GM23338 (cell line): ENCODE measurements at places on chromosomes 3 and 15. TPM values are rescaled to one million over a fixed set of nuclear protein-coding genes. Genes with fewer than 3 reads are reported as not detected.

DNA sequence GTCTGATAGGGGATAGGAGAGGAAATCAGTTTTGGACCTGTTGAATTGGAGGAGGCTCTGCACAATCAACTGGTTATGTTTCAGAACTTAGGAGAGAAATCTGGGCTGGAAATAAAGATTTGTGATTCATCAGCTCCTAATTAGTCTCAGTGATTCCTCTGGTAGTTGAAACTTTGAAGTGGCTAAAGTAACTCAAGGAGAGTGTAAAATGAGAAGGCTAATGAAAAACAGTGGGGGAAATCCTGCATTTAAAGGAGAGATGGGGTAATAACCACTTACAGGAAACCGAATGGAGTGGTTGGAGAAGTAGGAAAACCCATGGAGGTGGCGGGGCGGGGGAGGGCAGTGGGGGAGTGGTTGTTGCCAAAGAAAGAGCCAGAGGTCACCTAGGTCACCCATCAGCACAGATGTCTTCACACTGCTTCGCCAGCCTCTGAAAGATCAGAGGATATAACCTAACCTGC, 32.6 kb downstream of the MAP2K5 start:
- no peaks in the 10 kb centered on the region for H3K36me3 ChIP-seq
- H3K27me3 ChIP-seq, result no peaks in the 10 kb centered on the region
- no peak overlapping the region for H3K27ac ChIP-seq
- H3K4me3 ChIP-seq, result no peak overlapping the region

DNA sequence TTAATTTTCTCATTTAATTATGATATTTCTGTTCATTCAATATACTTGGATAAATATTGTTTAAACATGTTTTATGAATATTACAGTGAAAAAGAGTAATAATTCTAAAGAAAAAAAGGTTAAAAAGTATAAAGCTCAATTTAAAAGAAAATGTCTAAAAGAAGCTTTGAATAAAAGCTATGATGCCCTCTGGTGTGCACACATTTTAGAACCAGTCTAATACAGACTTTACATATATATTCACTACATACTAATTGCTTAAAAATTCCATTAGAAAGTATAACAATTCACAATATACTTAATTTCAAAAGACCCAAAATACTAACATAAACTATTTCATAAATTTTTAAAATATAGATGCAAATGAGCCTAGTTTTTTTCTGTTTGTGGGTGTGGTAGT, 909.1 kb upstream of the ROBO1 start:
- H3K4me1 ChIP-seq, result no peaks in the 10 kb centered on the region
- DNase-seq, result no peak
- H3K36me3 ChIP-seq, result no peaks in the 10 kb centered on the region
- no peak overlapping the region for H3K4me3 ChIP-seq

DNA sequence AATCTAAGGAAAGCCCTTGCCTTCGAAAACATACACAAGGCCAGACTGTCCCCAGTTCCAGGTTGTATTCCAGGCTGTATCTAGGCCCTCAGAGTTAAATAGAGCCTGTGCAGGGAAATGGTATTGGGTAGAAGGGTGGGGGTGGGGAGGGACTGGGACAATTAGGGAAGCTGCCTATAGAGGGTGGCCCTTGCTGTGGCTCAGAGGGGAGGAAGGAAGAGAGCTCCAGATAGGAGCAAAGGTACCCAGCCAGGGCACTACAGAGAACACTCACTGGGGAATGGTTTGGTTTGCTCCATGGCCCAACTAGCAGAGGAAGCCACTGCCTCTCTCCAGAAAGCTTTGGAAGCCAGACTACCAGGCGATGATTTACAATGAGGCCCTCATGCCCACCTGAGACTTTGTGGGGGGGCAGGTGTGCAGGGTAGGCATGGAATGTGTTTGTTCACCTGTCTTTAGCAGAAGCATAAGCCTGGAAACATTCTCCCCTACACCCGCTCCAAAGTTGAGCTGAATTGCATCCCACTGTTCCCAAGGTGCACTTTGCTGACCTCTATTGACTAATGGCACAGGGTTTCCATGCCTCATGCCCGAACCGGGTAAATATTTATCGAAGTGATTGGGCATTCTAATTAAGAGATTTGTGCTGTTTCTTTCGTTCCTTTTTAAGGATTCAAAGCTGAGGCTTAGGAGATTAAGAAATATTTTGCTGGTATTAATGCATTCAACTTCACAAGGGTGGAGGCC, 6.3 kb upstream of the TLE3 start:
- H3K4me1 ChIP-seq, result peaks cover 21% of the 10 kb centered on the region
- H3K27me3 ChIP-seq, result peaks cover 35% of the 10 kb centered on the region
- H3K4me3 ChIP-seq, result no peak overlapping the region
- H3K36me3 ChIP-seq, result no peaks in the 10 kb centered on the region

- H3K36me3 ChIP-seq, result no peaks in the 10 kb centered on the region
- peak overlapping the region; percentile 28 for H3K27ac ChIP-seq
- peaks cover 47% of the 10 kb centered on the region for H3K4me1 ChIP-seq
- no peaks in the 10 kb centered on the region for H3K27me3 ChIP-seq
- no peak overlapping the region for H3K4me3 ChIP-seq
Measured at GRCh38 chr15:89199746-89200145, 21.6 kb downstream of the RLBP1 start.

GRCh38 chr15:56146756-56147155, 96.9 kb downstream of the RFX7 start:
- peaks cover 13% of the 10 kb centered on the region; the same call in 1 of the 2 replicates for H3K4me1 ChIP-seq
- no peaks in the 10 kb centered on the region for H3K36me3 ChIP-seq
- no peak for DNase-seq
- H3K27ac ChIP-seq, result no peak overlapping the region

- peaks cover 21% of the 10 kb centered on the region for H3K4me1 ChIP-seq
- H3K27me3 ChIP-seq, result peaks cover 37% of the 10 kb centered on the region
- H3K4me3 ChIP-seq, result peak overlapping the region; percentile 62
- peak; percentile 84 for DNase-seq
- no peak overlapping the region for H3K27ac ChIP-seq
Measured at GRCh38 chr3:8767667-8768363, 1.6 kb downstream of the OXTR start.

DNA sequence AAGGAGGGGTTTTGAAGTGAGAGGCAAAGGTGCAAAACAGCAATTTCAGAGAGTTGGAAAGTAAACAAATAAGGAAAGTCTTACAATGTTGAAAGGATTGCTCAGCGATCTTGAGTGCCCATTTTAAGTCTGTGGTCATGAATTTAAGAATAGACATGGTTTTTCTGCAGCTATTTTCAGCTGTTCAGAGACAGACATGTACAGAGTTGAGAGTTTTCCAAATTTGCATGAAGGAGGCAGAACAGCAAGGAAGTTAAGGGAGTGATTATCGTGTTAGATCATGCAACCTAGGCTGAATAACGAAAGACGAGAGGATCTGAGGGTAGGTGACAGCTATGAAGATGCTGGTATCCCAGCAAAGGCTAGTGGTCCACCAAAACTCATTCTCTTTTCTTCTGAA, 37.2 kb downstream of the DET1 start:
- H3K4me1 ChIP-seq, result peaks cover 8% of the 10 kb centered on the region
- H3K27me3 ChIP-seq, result peaks cover 10% of the 10 kb centered on the region; the same call in 1 of the 2 replicates
- no peak overlapping the region for H3K4me3 ChIP-seq
- H3K27ac ChIP-seq, result no peak overlapping the region

- H3K4me3 ChIP-seq, result no peak overlapping the region
- peaks cover 10% of the 10 kb centered on the region; the same call in 1 of the 2 replicates for H3K36me3 ChIP-seq
- H3K4me1 ChIP-seq, result no peaks in the 10 kb centered on the region
- no peak overlapping the region for H3K27ac ChIP-seq
- no peaks in the 10 kb centered on the region for H3K27me3 ChIP-seq
Measured at GRCh38 chr3:196835086-196835485, 32.6 kb upstream of the SENP5 start.

The PPM1M gene
- 1.8 and 4.0 TPM in 2 replicates for total RNA-seq

The ALDH1L1 gene
- 0.82 and 1.3 TPM in 2 replicates for total RNA-seq
